ENCODE measurements at places on chromosomes 11 and 22.
A peak's percentile ranks its signal among the peaks of the same experiment; 100 is the strongest.

GRCh38 chr22:45975164-45976161 is 1.5 kb downstream of the WNT7B start:
- no peak for DNase-seq

GRCh38 chr11:67023957-67024353 is 1.0 kb downstream of the SYT12 start:
- DNase-seq = no peak

- DNase-seq = no peak
These were observed 39.1 kb upstream of the POU2AF2 start for GRCh38 chr11:111206472-111206871.

DNA sequence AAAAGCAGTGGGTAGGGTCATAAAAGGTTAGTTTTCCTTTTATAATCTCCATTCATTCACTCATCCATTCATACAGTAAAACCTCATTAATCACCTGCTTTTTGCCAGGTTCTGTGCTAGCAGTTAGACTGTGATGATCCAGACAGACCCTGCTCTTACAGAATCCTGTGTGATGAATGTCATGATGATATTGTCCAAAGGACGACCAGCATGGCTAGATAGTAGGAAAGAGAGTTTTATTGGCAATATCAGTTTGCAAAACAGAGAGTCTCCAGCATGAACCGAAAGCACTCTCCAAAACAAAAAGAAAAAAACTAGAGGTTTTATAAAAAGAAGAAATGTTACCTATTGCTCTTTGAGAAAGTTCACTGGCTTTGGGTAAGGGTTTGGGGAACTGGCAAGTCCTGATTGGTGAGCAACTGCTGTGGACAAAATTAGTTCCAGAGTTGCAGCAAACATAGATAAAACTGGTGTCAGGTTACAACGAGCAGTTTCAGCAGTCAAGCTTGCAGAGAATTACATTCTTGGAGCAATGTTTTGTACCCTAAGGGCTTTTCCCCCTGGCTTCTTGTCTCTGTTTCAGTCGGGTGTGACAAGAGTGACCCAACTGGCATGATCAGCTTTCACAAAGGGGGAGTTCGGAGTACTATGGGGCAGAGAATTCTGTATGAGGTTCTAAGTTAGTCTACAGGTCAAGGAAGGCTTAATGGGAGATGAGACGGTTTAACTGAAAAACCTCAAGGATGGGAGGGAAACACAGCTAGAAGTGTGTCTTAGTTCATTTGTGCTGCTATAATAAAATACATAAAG is 58.3 kb downstream of the HSD17B12 start:
- DNase-seq = peak; percentile 36

DNA sequence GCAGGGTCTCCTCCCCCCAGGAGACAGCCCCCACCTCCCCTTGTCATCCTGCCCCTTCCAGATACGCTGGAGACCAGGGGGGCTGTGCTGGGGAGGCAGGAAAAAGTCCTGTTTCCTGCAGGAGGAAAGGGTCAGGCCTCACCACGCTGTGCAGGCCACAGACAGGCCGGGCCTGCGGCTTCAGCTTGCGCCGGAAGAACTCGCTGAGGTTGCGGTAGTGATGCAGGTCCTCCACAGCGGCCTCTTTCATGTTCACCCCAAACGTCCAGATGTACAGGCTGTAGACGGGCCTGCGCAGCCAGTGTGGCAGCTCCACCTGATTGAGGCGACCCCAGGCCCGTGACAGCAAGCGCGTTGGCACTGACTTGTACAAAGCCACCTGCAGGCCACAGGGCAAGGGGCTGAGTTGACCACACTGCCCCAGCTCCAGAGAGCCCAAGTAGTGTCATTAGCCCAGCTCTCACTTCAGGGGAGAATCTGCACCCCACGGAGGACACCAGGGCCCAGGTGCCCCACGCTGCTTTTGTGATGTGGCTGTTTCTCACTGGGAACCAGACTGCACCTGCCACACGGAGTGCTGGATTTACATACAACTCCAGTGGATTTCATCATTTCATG is 40.4 kb downstream of the PISD start:
- DNase-seq = no peak
